ENCODE measurements at places on chromosomes 2 and 18. TPM values are rescaled to one million over a fixed set of nuclear protein-coding genes. Genes with fewer than 3 reads are reported as not detected.

DNA sequence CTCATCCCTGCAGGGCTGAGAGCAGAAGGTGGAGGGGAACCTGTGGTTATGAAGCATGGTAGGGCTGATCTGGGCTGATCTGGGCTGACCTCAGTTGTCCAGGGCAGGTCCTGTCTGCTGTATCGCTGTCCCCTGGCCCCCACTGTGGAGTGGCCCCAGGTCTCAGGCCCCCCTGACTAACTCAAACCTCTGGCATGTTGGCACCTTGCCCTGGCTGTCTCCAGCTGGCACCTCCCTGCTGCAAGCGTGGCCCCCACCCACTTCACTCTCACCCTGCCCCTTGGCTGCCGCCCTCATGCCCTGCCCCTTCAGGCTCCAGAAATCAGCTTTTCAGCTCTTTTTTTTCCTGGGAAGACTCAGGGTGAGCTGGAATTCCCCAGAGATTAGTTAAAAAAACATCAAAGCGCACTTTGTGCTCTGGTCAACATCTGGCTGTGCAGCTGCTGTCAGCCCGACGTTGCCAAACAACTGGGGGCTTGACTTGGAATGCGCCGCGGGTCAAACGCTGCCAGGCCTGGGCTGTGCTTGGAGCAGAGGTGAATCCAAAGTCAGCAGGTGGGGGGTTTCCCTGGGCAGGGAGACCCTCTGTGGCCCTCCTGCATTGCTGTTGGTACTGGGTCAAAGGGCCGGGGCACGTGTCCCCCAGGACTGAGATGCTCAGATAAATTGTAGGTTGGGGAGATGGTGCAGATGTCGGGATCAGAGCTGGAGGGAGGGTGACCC, 173.8 kb upstream of the HDAC4 start:
- H3K36me3 ChIP-seq, result peaks cover 3% of the 10 kb centered on the region
- DNase-seq, result no peak
- no peak overlapping the region for H3K27ac ChIP-seq
- H3K4me1 ChIP-seq, result peaks cover 2% of the 10 kb centered on the region
- H3K4me3 ChIP-seq, result no peak overlapping the region

DNA sequence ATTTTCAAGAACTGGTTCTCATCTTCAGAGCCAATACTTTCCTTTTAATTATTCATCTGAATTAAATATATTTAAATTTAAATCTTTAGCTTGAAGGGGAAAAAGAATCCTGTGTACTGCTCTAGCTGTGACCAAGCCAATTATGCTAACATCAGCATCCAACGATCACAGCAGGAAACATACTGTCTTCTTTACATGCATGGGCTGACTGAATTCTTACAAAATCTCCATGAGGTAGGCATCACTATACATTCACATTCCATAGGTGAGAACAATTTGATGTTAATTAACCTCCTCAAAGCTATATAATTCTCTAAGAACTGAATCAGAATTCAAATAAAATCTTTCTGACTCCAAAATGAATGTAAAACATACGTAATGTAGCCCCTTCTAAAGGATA, 118.8 kb upstream of the MAP2 start:
- H3K27me3 ChIP-seq, result no peaks in the 10 kb centered on the region
- no peaks in the 10 kb centered on the region for H3K36me3 ChIP-seq
- no peaks in the 10 kb centered on the region for H3K4me1 ChIP-seq
- no peak overlapping the region for H3K27ac ChIP-seq
- DNase-seq, result no peak
- H3K4me3 ChIP-seq, result no peak overlapping the region

DNA sequence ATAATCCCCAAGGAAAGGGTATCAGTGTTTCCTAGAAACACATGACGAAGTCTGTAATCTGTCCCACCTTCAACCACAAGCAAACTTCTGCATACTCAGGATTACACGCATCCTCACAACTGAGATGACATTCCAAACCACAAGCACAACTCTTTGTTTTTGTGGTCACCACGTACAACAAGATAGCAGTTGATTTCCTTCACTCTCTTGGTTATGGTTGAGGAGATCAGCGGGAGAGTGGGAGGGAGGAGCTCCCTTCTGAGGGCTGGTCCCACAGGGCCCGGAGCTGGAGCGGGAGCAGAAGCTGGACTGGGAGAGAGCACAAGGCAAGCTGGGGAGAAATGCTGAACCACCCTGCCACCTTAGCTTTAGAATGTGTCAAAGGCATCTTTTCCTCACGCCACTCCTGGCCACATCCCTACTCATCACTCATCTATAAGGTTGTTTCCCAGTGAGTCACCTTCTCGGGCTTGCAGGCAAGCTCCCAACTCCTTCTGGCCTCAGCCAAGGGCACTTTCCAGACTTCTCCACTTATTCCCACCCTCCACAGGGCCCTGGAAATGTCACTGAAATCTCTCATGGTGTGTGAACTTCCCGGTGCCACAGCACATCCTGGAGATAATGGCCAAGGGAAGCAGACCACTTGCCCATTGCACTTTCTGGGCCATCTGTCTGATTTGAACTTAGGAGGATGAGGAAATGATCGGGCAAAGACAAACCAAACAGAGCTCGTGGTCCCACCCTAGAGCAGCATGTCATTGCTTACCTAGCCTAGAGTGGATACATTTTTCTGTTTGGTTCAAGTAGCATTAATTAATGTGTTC, 98.9 kb upstream of the LGALSL start:
- no peak overlapping the region for H3K27ac ChIP-seq
- DNase-seq, result no peak
- peaks cover 14% of the 10 kb centered on the region for H3K4me1 ChIP-seq
- peaks cover 2% of the 10 kb centered on the region for H3K36me3 ChIP-seq

Gene TFCP2L1
- not detected for total RNA-seq

Gene CNOT9
- total RNA-seq, result 72.8 TPM
